ENCODE measurements at places on chromosomes 6 and 20.

DNA sequence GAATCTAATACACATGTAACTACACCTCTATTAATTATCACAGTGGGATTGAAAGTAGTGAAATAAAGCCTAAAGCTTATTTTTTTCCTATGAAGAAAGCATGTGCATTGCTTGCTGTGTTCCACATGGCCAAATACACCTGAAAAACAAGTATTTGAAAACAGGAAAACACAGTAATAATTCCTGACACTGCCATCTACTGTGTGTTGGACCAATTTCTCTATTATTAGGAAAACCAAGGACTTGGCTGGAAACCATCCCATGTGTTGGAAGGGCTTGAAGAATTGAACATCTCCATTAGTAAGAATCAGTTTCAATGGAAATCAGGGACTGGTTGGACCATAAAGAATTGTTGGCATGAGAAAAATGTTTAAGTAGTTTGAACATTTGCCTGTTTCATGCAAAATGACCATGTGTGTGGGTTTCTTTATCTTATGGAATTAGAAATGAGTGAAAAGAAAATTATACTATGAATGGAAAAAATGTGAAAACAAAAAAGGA, 124.1 kb downstream of the PHF3 start:
- H3K27me3 ChIP-seq, result no peaks in the 10 kb centered on the region
- H3K4me3 ChIP-seq, result no peak overlapping the region
- no peaks in the 10 kb centered on the region for H3K4me1 ChIP-seq
- H3K27ac ChIP-seq, result no peak overlapping the region

- H3K4me1 ChIP-seq, result peaks cover 5% of the 10 kb centered on the region
- H3K36me3 ChIP-seq, result no peaks in the 10 kb centered on the region
- DNase-seq, result no peak
- H3K27ac ChIP-seq, result no peak overlapping the region
Observed at GRCh38 chr6:28090917-28091586, 10.7 kb downstream of the ZNF165 start.

DNA sequence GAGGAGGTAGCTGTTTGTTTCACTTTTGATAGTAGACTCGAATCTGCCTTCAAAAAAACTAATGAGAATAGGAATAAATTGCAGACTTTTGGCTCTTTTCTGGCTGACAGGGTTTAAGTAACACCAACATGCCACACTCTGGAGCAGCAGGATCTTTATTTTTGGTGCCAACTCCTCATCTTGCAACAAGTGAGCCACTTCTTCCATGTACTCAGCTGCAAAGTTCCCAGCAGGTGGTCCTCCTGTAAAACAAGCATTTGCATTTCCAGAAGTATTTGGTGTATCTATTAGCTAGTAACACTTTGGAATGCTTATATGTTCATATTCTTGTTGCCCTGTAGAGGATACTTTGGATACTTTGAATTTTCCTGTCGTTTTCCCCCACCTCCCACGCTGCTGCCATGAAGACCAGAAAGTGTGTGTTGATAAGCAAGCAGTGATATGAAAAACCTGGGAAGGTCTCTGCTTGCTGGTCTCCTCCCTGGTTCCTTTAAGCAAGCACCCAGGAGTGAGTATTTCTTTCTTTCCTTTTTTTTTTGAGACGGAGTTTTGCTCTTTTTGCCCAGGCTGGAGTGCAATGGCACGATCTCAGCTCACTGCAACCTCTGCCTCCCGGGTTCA, 1.0 kb downstream of the ARMH2 start:
- H3K4me3 ChIP-seq, result no peak overlapping the region
- no peaks in the 10 kb centered on the region for H3K4me1 ChIP-seq
- H3K36me3 ChIP-seq, result no peaks in the 10 kb centered on the region
- DNase-seq, result no peak
- no peaks in the 10 kb centered on the region for H3K27me3 ChIP-seq

DNA sequence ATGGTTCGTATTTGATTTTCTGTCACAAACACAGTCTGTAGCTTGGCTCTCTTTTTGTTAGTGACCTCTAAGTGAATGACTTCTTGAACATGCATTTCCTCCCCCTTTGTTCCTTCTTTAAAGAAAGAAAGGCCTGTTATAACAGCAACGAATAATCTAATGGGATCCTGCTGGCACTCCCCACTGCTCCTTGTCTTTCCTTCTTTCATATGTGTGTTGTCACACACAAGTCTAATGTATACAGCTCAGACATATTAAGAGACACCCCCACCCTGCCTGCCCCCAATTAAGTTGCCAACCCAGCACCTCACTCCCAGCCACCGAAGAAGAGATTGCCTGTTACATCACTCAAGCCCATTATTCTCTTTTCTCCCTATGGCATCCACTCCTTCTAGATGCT, 4.9 kb upstream of the SAMD5 start:
- peaks cover 17% of the 10 kb centered on the region for H3K4me1 ChIP-seq
- peaks cover 10% of the 10 kb centered on the region for H3K27me3 ChIP-seq
- H3K4me3 ChIP-seq, result no peak overlapping the region
- H3K27ac ChIP-seq, result no peak overlapping the region

DNA sequence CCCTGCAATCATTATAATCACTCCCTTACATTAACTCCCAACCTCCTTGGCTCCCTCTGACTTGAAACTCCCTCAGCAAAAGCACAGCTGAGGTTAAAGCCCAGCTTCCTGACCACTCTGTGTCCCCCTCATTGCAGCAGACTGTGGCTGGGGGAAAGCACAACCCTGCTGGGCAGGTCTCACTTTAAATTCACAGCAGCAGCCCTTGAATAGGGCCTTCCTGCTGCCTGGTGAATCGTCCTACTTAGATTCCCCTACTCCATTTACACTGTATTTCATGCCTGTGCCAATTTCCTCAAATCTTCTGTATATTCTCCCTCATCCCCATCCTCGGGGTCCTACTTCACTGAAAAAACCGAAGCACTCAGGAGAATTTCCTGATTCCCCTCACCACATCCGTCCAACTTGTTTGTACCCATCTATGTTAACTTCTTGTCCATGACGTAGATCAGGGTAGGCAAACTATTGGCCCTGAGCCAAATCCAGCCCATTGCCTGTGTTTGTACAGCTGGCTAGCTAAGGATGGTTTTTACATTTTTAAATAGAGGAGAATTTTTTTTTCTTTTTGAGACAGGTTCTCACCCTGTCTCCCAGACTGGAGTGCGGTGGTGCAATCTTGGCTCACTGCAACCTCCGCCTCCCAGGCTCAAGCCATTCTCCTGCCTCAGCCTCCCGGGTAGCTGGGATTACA, 31.5 kb upstream of the GCM1 start:
- H3K4me1 ChIP-seq, result no peaks in the 10 kb centered on the region
- peak overlapping the region; percentile 57 for H3K27ac ChIP-seq
- no peaks in the 10 kb centered on the region for H3K36me3 ChIP-seq
- H3K4me3 ChIP-seq, result no peak overlapping the region
- H3K27me3 ChIP-seq, result no peaks in the 10 kb centered on the region
- DNase-seq, result no peak

- no peak overlapping the region for H3K27ac ChIP-seq
- no peaks in the 10 kb centered on the region for H3K4me1 ChIP-seq
- no peak overlapping the region for H3K4me3 ChIP-seq
- H3K27me3 ChIP-seq, result no peaks in the 10 kb centered on the region
- DNase-seq, result no peak
Observed at GRCh38 chr6:29509711-29510110, 22.0 kb upstream of the MAS1L start.

DNA sequence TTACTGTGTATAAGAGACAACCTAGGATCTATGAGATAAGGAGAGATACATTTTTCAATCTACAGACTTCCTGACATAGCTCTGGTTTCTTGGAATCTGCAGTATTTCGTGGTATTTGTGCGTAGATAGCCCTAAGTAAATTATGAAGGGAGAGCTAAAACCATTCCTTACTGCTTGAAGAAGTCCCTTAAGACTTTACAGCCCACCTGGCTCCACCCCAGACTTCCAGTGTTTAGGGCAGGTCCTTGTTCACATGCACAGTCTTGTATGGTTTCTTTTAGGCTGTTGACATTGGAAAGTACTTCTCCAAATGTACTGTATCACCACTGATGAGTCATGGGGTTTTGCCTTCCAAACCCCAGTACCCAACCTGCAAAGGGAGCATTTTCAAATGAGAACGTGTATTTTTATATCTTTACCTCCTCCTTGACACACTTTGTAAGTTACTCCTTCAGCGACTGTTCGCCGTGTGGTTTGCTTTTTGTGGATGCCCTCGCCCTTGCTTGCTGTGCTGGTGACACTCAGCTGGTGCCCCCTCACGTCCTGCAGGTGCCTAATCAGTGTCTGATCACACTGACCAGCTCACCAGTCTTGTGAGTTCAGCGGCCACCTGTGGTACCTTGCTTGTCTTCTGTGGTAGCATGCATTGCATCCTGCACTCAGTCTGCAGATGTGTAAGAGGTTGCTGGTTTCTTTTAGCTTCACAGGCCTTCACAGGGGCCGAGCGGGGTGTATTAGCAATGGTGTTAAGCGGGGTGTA, 73.3 kb downstream of the IGF2R start:
- no peak overlapping the region for H3K27ac ChIP-seq
- no peaks in the 10 kb centered on the region for H3K4me1 ChIP-seq
- H3K4me3 ChIP-seq, result no peak overlapping the region

DNA sequence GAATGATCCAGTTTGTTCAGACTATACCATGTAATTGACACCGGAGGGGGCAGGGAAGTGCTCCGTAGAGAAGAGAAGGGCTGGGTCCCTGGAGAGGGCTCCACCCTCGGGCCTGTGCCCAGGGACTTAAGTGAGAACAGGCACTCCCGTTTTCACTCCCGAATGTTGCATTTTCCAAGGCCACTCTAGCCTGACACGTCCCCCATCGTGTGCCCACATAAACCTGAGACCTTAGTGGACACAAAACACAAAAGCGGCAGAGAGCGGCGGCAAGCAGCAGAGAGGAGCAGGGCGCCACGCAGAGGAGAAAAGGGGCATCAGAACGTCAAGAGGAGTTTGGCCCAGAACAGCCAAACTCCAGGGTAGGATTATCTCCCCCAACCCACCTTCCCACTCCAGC, 1405.1 kb downstream of the GRIK2 start:
- H3K36me3 ChIP-seq, result no peaks in the 10 kb centered on the region
- no peak for DNase-seq
- H3K27me3 ChIP-seq, result no peaks in the 10 kb centered on the region
- H3K27ac ChIP-seq, result no peak overlapping the region

GRCh38 chr20:32495949-32496348, 89.2 kb downstream of the NOL4L start:
- no peak overlapping the region for H3K27ac ChIP-seq
- no peaks in the 10 kb centered on the region for H3K27me3 ChIP-seq
- no peak for DNase-seq
- H3K4me3 ChIP-seq, result no peak overlapping the region
- H3K4me1 ChIP-seq, result peaks cover 10% of the 10 kb centered on the region

- H3K36me3 ChIP-seq, result peaks cover 4% of the 10 kb centered on the region
- H3K4me3 ChIP-seq, result no peak overlapping the region
- no peak for DNase-seq
- H3K27me3 ChIP-seq, result no peaks in the 10 kb centered on the region
- no peak overlapping the region for H3K27ac ChIP-seq
Observed at GRCh38 chr6:161237176-161237575, 36.7 kb downstream of the AGPAT4 start.

- no peaks in the 10 kb centered on the region for H3K27me3 ChIP-seq
- H3K27ac ChIP-seq, result peak overlapping the region; percentile 37
- no peak overlapping the region for H3K4me3 ChIP-seq
- peaks cover 40% of the 10 kb centered on the region for H3K36me3 ChIP-seq
Observed at GRCh38 chr20:24977336-24977735, 15.2 kb downstream of the APMAP start.

- H3K27ac ChIP-seq, result no peak within 1 kb of the TSS
- H3K4me1 ChIP-seq, result peaks cover 24% of the 10 kb centered on the region
- H3K27me3 ChIP-seq, result peaks cover 38% of the 10 kb centered on the region
- DNase-seq, result no peak
- peaks cover 3% of the 10 kb centered on the region for H3K36me3 ChIP-seq
- H3K4me3 ChIP-seq, result peak within 1 kb of the TSS; percentile 6
Observed at GRCh38 chr20:45100563-45101245, at the start of gene KCNS1. KCNS1 (minus strand) TSS chr20:45101127; CDS start chr20:45099236, 1,891 bp downstream.

GRCh38 chr20:49983123-49983847, 505 bp downstream of the SNAI1 start:
- H3K4me1 ChIP-seq, result peaks cover 55% of the 10 kb centered on the region
- no peak overlapping the region for H3K27ac ChIP-seq
- DNase-seq, result no peak
- H3K4me3 ChIP-seq, result peak overlapping the region; percentile 59

DNA sequence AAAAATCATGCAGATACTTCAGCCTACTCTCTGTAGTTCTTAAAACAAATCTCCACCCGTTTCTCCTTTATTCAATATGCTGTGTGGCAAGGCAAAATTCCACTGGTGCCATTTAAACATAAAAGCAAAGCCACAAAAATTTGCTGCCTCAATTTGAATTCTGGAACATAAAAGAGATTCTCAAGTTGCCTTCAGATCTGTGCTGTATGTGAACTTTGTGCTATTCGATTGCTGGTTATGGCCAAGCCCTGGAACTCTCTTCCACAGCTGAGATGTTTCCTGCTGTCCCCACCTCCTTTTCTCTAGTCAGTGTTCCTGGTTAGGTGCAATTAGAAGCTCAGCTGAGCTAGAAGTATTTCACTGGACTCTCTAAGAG, 395.3 kb upstream of the BTBD3 start:
- DNase-seq, result no peak
- no peak overlapping the region for H3K27ac ChIP-seq
- no peak overlapping the region for H3K4me3 ChIP-seq
- no peaks in the 10 kb centered on the region for H3K4me1 ChIP-seq
- H3K36me3 ChIP-seq, result no peaks in the 10 kb centered on the region

DNA sequence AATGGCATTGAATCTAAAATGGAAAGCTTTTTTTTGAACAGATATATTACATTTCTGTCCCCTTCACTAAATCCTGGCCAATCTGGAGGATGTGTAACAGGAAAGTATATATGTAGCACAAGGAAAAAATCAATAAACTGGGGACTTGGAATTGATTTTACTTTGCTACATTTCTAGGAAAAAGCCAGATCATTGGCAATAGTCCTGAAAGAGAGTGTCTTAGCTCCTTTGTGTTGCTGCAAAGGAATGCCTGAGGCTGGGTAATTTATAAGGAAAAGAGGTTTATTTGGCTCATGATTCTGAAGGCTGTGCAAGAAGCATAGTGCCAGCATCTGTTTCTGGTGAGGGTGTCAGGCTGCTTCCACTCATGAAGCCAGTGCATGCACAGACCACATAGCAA, 574.9 kb downstream of the HTR1B start:
- DNase-seq, result no peak
- no peaks in the 10 kb centered on the region for H3K4me1 ChIP-seq
- no peak overlapping the region for H3K4me3 ChIP-seq
- H3K27me3 ChIP-seq, result no peaks in the 10 kb centered on the region
- H3K36me3 ChIP-seq, result no peaks in the 10 kb centered on the region
- H3K27ac ChIP-seq, result no peak overlapping the region

GRCh38 chr20:9660236-9660868, 146.0 kb downstream of the LAMP5 start:
- no peaks in the 10 kb centered on the region for H3K4me1 ChIP-seq
- no peaks in the 10 kb centered on the region for H3K27me3 ChIP-seq
- DNase-seq, result peak; percentile 23
- H3K36me3 ChIP-seq, result no peaks in the 10 kb centered on the region

DNA sequence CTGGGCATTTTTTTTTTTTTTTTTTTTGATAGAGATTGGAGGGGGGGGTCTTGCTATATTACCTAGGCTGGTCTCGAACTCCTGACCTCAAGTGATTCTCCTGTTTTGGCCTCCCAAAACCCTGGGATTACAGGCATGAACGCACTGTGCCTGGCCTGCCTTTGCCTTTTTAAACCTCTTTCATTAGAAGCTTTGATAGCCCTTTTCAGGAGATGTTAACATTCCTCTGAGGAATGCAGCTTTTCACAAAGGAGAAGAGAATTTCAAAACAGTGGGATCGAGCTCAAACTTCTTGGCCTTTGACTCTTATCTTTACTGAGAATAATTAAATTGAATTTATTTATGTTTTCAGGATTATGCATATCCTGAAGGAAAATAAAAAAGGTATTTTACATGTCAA, 31.3 kb downstream of the SLC26A8 start:
- no peaks in the 10 kb centered on the region for H3K27me3 ChIP-seq
- no peaks in the 10 kb centered on the region for H3K4me1 ChIP-seq
- no peak overlapping the region for H3K4me3 ChIP-seq
- no peaks in the 10 kb centered on the region for H3K36me3 ChIP-seq
- DNase-seq, result no peak
